ENCODE measurements at places on chromosomes 1 and 21. TPM values are rescaled to one million over a fixed set of nuclear protein-coding genes. Genes with fewer than 3 reads are reported as not detected.

DENND2C gene
- 0.53 TPM for polyA plus RNA-seq

C1orf74 gene
- polyA plus RNA-seq: 1.1 TPM

STIL gene
- polyA plus RNA-seq: 6.8 TPM

HLCS gene
- 10.6 TPM for polyA plus RNA-seq

DARS2 gene
- 14.8 TPM for polyA plus RNA-seq

CCDC30 gene
- polyA plus RNA-seq: 0.17 TPM

CCDC185 gene
- polyA plus RNA-seq: not detected

DNA sequence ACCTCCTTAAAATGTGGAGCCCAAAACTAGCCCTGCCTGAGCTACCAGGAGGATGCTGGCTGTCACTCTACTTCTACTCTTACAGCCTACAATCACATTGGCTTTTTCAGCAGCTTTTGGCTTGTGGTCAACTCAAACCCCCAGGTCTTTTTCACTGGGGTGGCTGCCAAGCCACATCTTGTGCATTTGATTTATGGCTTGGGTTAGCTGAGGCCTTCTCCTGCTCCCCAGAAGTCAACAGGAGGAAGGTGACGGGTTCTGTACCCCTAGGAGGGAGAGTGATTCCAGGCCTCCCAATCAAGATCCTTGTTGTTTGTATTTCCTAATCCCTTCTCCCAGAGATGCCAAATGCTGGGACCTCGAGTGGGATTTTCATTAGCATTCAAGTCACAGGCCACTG is 124.3 kb downstream of the LACTBL1 start:
- DNase-seq: no peak

DNA sequence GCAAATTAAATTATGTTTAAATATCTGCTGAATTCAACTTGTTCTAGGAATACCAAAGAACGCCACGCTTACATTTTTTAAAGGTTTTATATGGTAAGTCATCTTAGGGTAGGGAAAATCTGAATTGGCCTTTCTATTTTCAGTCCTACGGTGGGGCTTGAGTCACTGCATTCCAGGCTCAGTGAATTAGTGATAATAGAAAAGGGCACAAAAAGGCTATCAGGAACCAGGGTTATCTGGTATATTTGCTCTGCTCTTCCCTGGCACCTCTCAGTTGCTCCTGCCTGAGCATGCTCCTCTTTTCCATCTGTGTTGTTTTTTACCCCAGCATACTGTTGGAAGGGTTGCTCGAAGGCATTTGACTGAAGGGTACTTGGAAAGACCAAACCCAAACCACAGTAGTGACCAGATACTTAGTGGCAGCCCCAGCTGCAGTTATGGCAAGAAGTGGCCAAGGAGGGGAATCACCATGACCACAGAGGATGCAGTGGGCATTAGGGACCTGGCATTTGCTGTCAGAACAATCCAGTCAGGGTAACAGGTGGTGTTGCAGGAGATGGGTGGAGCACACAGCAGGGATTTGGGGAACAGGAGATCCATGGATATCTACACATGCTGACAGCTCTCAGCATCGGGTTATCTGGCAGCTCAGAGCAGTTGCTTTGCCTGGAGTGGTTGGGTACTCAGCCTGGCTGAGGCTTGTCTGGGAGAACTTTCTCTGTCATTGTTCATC is 2.3 kb downstream of the OVAAL start:
- DNase-seq: peak; percentile 72

GRCh38 chr1:15649937-15650336 is 32.7 kb downstream of the DDI2 start:
- no peak for DNase-seq

- DNase-seq: no peak
Observed at GRCh38 chr1:33852711-33853110, 11.2 kb upstream of the HMGB4 start.

DNA sequence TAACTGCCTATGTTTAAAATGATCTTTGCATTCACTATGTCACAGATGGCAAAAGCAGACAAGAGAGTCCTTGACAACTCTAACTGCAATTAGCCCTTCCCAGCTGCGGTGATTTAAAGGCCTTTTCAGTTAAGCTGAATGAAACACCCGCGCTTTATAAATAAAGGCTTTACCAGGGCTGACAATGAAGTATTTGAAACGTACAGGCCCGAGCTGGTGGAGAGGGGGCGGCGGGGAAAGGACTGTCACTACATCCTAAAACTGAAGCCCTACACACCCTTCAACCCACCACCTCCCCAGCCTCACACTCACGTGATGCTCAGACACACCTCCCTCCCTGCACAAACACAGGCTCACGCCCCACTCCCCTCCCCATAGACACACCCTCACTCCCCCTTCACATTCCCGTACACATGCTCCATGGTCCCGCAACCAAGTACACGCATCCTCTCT is 45.5 kb downstream of the GRIK3 start:
- DNase-seq: no peak

DNA sequence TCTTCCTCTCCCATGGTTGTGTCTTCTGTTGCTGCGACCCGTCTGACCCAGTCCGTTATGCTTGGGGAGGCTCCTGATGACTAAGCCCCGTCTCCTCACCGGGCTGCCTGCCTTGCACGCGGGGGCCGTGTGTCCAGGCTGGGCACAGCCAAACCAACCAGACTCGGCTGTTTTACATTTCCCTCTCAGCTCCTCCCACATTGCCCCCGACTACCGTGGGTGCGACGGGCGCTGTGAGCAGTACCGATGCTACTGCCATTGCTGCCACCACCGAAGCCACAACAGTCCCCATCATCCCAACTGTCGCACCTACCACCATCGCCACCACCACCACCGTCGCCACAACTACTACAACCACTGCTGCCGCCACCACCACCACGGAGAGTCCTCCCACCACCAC is 46.0 kb upstream of the CNTN2 start:
- DNase-seq: no peak

- peak; percentile 72 for DNase-seq
Observed at GRCh38 chr1:205610036-205610435, 21.8 kb downstream of the ELK4 start.

DNA sequence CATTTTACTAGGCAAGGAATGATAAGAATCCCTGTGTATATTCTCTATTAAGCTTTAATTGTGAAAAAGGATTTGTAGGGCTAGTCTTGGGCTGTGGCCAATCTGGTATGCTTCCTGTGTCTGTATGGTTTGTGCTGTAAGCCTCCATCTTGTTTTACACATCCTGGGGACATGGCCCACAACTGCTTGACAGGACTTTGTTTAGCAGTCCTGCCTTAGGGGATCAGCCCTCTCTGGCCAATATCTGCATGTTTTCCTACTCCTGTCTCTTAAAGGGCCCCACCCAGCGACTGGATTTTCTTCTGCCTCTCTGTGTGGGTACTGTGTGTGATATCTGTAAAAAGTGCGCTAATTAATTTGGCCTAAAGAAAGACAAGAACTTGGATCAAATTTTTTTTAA is 813.2 kb downstream of the PLA2G4A start:
- peak; percentile 16 for DNase-seq

DNA sequence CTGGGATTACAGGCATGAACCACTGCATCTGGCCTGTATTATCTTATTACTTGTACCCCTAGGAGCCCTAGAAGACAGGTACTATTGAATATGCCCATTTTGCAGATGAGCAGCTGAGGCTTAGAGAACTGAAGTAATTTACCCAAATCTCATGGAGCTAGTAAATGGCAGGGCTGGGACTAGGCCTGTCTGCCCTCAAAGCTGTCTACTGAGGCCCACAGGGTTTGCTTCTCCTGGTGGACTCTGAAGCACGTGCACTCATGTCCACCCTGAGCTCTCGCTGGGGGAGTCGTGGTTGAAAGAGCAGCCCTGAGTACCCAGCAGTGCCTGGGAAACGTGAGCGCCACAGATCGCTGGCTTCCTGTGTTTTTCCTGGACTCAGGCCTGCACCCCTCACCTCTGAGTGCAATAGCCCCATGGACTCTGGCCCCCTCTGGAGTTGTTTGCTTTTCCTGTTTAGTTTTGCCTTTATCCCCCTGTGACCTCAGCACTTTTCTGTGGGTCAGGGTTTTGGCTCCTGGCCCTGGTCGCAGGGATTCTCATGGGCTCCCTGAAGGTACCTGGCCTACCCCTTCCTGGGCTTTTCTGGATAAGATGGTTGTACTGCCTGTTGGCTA is 52.4 kb downstream of the ARHGEF10L start:
- no peak for DNase-seq

DNA sequence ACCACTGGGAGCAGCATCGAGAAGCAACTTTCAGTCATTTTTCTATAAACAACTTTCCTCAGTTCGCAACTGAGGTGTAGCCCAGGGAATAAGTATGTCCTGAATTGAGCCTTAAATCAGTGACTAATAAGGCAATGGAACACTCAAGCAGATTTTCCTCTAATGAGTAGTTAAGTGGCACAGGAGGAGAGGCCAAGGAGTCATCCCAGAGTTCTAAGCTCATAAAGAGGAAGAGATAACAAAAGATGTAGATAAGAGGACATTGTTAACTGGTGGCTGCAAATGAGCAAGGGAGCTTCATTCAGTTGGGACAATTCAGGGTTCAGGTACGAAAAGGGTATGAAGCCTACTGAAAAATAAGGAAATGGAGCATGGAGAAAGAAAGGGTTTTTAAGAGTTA is 64.5 kb downstream of the LRRC40 start:
- DNase-seq: peak; percentile 25

DNA sequence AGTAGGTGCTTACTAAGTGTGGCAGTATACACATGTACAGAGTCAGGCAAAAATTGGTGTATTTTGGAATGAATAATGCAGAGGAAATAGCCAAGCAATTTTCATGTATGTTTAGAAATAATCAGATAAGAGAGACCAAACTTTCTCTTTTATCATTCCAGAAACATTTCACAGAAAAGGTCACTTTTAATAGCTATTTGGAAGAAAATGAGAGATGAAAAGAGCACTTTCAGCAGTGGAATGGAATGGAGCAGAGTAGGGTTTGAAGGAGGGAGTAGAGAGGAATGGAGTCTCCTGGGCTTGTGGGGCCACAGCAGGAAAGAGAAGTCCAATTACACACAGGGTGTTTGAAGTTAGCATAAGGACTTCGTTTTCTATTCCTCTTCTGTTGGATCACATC is 48.8 kb upstream of the GJA5 start:
- DNase-seq: no peak

- no peak for DNase-seq
Observed at GRCh38 chr1:88311265-88311664, 372.8 kb upstream of the PKN2 start.

DNA sequence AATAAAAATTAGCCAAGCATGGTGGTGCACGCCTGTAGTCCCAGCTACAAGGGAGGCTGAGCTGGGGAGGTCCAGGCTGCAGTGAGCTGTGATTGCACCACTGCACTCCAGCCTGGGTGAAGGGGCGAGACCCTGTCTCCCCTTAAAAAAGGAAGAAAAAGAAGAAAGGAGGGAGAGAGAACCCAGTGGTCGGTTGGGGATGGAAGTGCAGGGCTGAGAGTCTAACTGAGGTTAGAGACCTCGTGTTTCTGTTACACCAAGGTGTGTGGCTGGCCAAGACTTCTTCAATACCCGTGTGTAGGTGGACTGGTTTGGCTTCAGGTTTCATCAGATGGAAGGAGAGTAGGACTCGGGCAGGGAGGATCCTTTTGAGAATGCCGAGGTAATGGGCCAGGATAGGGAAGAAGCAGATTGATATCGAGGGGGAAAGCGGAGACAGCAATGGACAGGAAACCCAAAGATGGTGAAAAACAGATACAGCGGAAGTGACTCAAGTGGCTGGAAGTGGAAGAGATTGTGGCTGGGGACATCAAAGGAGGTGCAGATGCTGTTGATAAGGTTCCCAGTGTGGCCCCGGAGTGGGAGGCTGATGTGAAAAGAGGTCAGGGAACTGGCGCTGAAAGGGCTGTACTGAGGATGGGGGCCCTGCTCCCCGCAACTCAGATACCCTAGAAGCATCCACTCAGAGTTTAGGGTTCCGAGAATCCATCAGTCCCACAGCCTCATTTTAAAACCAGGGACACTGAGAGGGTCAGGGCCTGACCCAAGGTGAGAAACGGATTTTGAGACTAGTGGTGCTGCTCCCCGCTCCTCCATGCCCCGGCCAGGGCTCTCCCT is 681 bp upstream of the UBXN10 start:
- DNase-seq: no peak

DNA sequence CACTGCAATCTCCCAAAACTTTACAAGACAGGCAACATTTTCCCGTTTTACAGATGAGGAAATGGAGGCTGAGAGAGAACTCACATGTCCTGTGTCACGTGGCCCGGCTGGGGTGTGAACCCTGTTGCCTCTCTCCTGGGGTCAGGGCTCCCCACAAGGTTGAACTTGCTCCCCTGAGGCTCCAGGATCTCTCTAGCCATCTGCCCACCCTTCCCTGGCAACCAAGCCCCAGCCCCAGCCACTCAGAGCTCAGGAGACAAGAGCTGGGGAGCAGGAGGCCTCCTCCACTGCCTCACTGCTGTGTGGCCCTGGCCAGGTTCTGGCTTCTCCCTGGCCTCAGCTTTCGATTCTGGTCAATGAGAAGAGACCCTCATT is 11.8 kb downstream of the LAPTM5 start:
- no peak for DNase-seq

- peak; percentile 89 for DNase-seq
Observed at GRCh38 chr1:201450721-201451291, 18.2 kb downstream of the PHLDA3 start.

- DNase-seq: no peak
Observed at GRCh38 chr1:200530623-200531261, 89.8 kb downstream of the KIF14 start.

- DNase-seq: no peak
Observed at GRCh38 chr1:150479927-150480352, 7.3 kb upstream of the TARS2 start.

DNA sequence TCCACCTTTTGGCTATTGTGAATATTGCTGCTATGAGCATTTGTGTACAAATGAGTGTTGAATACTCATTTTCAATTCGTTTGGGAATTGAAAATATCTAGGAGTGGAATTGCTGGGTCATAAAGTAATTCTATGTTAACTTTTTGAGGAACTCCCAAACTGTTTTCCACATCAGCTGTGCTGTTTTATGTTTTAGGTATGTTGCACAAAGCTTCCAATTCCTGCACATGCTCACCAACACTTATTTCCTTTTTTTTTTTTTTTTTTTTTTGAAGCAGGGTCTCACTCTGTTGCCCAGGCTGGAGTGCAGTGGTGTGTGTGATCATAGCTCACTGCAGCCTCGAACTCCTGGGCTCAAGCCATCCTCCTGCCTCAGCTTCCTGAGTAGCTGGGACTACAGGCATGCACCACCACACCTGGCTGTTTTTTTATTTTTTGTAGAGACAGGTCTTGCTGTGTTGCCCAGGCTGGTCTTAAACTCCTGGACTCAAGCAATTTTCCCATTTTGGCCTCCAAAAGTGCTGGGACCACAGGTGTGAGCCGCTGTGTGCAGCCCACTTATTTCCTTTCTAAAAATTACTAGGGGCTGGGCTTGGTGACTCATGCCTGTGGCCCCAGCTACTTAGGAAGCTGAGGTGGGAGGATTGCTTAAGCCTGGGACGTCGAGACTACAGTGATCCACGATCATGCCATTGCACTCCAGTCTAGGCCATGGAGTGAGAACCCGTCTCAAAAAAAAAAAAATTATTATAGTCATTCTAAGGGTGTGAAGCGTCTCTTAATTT is 33.4 kb downstream of the TMCC2 start:
- peak; percentile 81 for DNase-seq

Measured in IMR-90 (cell line).